ENCODE measurements at places on chromosomes 6 and 20.

- DNase-seq, result no peak
These were observed 3.7 kb upstream of the IP6K3 start for GRCh38 chr6:33750244-33750991.

- DNase-seq, result no peak
These were observed 721.4 kb upstream of the FLRT3 start for GRCh38 chr20:15058841-15059240.

DNA sequence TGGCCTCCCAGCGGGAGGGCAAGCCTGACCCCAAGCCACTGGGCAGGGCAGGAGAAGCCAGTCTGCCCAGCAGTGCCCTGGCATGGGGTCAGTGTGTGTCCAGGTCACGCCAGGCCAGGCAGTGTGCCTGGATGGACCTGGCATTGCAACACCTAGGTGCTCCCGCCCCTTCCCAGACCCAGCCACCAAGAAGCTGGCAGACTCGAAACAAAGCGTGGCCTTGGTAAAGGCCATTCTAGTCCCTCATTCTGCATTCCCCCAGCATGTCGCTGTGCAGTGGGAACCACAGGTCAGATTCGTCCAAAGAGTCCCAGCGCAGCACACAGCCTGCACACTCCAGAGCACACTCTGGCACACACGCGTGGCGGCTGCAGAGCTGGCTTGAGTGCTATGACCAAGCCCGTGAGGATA lies 19.3 kb upstream of the APMAP start:
- DNase-seq, result no peak

GRCh38 chr6:159639721-159640120 lies 53.3 kb downstream of the SOD2 start:
- DNase-seq, result no peak

- no peak for DNase-seq
These were observed 196.4 kb upstream of the ZNF184 start for GRCh38 chr6:27669295-27669623.

GRCh38 chr20:14712302-14712739 lies 374.9 kb upstream of the FLRT3 start:
- no peak for DNase-seq

DNA sequence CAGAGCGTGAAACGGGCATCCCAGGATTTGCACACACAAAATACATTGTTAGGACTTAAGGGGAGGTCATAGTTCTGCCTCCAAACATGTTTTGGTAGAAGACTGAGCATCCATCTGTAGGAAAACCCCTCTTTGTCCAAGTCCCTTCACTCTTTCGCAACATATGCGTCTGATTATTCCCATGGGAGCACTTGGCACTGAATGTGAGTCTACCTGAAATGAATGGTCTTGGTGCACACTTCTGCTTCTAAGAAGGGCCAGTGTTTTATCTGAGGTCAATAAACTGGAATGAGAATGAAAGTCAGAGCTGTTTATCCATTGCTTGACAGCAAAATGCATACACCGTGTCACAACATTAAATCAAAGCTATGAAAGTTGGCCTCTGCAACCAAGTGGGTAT lies 33.0 kb downstream of the GJA10 start:
- no peak for DNase-seq

DNA sequence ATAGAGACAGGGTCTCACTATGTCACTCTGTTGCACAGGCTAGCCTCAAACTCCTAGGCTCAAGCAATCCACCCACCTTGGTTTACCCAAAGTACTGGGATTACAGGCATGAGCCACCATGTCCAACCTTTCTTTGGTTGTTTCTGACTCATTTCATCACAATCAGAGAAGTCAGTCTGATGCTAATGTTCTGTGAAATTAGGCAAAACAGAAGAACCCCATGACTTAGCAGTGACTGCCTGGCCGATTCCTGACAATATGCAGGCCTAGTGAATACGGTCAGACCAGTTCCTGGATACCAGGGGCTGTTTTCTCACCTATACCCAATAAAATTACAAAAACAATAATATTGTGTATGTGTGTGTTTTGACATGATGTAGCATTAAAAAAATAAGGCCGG lies 58.8 kb upstream of the BTN3A2 start:
- no peak for DNase-seq

- DNase-seq, result no peak
These were observed 22.9 kb downstream of the GJA10 start for GRCh38 chr6:89917216-89917615.

DNA sequence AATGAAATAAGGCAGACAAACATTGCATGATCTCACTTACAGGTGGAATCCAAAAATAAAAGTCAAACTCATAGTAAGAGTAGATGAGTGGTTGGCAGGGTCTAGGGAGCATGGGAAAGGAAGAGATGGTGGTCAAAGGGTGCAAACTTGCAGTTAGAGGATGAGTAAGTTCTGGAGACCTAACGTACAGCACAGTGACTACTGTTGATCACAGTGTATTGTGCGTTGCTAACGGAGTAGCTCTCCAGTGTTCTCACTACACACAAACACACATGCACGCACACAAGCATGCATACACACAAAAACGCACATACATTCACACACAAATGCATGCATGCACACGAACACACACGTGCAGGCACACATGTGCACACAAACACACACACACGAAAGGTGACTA lies 54.9 kb downstream of the LY86 start:
- no peak for DNase-seq

- no peak for DNase-seq
These were observed 14.8 kb upstream of the BCLAF1 start for GRCh38 chr6:136304410-136304809.

DNA sequence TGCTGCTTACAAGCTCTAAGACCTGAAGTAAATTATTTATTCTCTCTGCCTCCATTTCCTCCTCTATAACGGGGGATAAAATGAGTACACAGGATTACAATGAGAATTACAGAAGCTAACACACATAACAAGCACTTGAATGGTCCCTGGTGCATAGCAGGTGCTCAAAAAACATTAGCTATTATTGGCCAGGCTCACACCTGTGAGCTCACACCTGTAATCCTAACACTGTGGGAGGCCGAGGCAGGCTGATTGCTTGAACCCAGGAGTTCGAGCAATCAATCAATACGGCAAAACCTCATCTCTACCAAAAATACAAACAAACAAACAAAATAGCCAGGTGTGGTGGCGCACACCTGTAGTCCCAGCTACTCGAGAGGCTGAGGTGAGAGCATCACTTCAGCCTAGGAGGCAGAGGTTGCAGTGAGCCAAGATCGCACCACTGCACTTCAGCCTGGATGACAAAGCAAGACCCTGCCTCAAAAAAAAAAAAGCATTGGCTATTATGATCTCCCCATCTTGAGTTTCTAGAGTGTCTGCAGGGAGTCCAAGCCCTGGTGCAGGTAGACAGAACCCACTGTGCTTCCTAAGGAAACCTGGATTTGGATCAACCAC lies 68.1 kb downstream of the PREX1 start:
- DNase-seq, result no peak

DNA sequence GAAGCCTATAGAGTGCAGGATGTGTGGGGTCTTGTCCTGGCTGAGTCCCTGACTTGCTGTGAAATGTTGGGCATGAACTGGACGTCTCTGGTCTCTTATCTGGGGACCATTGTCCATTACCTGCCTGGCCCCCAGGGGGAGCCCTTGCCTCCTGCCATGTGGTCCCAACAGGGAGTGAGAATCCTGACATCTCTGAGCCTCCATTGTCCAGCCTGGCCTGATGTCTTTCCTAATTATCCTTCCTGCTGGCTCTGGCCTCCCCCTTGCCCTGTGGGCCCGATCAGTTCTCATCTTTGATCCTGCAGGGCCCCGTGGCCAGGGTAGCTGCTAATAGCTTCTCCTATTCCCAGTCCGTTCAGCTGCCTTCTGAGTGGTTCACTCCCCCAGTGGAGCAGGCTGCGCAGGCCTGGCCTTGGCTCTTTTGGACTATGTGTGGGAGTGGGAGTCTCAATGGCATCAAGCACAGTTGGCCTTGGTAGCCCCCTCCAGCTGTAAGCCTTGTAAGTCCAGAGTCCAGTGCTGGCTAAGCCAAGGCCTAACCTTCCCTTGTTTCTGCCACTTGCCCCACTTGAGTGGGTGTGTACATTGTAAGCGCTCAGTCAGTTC lies 77.9 kb upstream of the RALY start:
- no peak for DNase-seq

DNA sequence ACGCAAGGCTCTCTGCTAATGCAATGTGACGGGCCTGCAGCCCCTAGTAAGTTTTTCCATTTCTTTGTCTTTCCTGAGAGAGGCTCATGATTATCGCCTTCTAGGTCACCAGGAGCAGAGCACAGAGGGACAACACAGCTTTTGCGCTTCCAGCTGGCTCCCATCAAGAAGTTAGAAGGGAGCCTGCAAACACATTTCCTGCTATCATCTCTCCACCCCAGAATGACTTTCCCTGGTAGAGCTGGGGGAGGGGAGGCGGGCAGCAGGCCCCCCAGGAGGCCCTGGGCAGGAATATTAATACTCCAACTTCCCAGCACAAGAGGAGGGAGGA lies 35.7 kb upstream of the CCDC167 start:
- DNase-seq, result no peak

GRCh38 chr6:106925948-106926347 lies 48.6 kb downstream of the CD24 start:
- DNase-seq, result no peak

- peak; percentile 9 for DNase-seq
These were observed 32.7 kb downstream of the CENPW start for GRCh38 chr6:126372626-126373025.

DNA sequence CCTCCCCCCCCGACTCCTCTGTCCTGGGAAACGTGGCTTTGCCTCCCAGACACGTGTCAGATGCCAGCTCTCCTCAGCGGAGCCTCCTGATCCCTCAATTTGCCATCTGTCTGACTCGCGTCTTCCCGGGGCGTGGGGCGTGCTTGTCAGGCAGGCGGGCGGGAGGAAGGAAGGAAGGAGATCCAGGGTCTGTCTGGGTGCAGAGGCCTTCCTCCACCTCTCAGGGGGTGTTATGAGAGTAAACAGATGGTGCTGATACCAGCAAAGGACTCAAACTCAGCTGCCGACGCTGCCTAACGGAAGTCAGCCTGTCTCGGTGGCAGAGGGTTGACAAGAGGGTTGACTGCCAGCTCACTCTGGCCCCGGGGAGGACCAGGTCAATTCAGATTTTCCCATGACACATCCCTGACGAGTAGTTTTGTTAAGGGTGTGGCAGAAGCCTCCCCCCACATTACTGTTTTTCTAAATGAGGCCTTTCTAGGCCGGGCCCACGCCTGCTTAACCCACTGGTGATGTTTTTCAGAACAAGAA lies 17.0 kb downstream of the UQCC2 start:
- DNase-seq, result no peak

DNA sequence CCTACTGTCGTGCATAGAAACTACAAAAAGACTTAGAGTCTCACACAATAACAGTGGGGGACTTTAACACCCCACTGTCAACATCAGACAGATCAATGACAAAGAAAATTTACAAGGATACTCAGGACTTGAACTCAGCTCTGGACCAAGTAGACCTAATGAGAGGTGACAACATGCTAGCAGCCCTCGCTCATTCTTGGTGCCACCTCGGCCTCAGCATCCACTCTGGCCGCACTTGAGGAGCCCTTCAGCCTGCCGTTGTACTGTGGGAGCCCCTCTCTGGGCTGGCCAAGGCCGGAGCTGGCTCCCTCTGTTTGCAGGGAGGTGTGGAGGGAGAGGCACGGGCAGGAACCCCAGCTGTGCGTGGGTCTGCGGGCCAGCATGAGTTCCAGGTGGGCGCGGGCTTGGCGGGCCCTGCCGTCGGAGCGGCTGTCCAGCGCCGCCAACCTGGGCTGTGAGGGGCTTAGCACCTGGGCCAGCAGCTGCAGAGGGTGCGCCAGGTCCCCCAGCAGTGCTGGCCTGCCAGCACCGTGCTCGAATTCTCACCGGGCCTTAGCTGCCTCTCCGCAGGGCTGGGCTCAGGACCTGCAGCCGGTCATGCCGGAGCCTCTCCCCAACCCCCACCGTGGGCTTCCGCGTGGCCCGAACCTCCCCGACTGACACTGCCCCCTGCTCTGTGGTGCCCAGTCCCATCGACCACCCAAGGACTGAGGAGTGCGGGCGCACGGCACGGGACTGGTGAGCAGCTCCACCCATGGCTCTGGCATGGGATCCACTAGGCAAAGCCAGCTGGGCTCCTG lies 205.6 kb downstream of the FRK start:
- DNase-seq, result no peak

DNA sequence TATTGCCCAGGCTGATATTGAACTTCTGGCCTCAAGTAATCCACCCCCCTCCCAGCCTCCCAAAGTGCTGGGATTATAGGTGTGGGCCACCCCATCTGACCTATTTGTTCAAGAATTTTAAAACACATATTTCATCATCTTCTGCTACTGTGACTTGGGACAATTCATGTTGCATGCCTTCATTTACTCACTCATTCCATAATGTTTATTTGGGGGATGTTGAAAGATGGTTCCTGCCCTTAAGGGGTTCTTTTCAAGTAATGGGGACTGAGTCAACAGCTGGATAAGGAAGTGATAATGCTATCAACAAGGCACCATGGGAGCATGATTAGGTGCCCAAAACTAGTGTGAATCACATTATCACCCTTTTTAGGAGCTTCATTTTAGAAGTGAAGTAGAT lies 62.0 kb downstream of the CRYBG1 start:
- no peak for DNase-seq

- DNase-seq, result no peak
These were observed 35.9 kb upstream of the NXT1 start for GRCh38 chr20:23314699-23315098.

- DNase-seq, result peak; percentile 72
These were observed 44.9 kb upstream of the FAM83B start for GRCh38 chr6:54801669-54802068.

GRCh38 chr6:118959903-118960302 lies 24.9 kb upstream of the MCM9 start:
- no peak for DNase-seq

- no peak for DNase-seq
These were observed 135.2 kb upstream of the TAB2 start for GRCh38 chr6:149182262-149182661.

DNA sequence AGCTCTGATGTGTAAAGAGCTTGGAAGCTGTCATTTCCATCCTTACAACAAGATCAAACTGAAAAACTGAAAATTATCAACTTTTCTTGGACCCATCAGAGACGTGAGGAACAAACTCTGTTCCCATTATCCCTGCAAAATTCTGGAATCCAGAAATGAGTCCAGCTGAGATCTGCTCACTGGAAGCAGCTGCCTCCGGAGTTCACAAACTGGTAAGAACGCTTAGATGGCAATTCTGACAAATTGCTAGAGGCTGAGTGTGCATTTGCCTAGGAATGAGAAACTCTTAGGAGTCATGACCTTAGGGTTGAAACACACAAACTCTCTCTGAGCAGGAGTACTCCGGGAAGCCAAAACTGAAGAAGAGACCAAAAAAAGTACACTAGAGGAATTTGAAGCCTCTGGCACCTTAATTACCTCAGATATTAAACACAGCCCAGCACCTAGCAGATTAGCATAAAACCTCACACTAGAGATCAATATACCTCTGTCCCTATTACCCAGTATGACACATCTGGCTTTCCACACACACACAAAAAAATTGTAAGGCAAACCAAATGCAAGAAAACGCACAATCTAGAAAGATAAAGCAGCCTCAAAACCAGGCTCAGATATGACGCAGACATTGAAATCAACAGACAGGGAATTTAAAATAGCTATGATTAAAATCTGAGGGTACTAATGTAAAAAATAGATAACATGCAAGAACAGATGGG lies 233.5 kb upstream of the SGK1 start:
- peak; percentile 54 for DNase-seq

Measured in stromal cell of bone marrow (primary cell).